ENCODE measurements at places on chromosomes 2 and 18. TPM values are rescaled to one million over a fixed set of nuclear protein-coding genes. Genes with fewer than 3 reads are reported as not detected.

DNA sequence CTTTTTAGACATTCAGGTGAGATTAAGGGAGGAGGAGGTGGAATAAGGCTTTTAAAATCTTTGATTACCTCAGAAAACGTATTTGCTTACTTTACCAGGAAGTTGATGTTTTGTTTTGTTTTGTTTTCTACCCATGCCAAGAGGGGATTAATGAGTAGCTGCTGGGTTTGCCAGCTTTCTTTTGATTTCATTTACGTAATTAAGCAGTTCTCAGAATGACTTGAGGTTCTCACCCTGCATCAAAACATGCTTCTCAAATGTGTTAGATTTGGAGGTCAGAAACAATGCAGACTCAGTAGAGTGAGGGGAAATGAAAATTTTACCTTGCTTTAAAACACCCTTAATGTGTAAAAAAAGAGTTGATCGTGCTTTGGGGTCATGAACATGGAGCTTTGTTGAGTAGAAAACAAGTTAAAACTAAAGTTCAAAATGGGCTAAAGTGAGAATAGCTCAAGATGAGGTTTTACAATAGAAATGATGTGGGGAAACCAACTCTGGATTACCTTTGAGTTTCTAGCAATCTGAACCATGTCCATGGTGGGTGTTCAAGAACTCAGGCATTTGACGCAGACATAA lies 217.1 kb upstream of the EPAS1 start:
- DNase-seq, result no peak

DNA sequence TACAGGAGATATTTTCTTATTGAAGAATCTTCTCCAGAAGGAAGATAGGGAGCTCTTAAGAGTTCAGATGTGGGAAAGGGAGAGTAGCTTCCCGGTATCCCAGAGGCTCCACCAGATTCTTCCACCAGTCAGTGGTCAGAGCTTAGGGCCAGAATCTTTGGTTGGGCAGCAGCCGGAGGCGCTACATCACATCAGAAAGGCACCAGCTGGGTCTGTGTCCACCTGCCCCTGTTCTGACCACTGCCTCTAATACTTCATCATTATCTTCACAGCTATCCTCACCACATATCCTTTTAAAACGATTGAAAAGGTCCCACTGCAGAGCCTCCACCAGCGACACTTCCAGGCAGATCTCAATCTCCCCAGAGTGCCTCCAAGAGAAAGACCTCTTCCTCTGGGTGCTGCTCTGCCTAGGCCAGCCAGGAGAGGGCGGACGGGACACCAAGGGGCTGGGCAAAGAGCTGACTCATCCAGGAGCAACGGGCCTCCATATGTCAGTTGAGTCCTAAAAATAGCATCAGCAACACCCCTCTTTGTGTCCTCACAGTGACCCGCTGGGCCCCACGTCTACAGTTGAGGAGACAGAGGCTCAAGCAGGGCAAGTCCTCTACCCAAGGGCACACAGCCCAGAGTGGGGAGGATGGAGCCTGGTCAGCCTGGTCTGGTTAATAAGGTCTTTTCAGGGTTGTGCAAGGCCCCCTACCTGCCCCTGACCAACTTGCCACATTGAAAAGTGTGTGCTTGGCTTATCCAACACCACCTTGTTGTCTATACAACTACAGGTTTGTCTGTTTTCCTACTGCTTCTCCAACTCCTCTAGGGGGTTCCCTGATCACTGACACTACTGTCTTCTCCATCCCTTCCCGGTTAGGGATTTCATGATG lies 81.2 kb downstream of the ADD2 start:
- DNase-seq, result peak; percentile 13

- no peak for DNase-seq
Measured at GRCh38 chr2:32485399-32485798, 128.6 kb downstream of the BIRC6 start.

DNA sequence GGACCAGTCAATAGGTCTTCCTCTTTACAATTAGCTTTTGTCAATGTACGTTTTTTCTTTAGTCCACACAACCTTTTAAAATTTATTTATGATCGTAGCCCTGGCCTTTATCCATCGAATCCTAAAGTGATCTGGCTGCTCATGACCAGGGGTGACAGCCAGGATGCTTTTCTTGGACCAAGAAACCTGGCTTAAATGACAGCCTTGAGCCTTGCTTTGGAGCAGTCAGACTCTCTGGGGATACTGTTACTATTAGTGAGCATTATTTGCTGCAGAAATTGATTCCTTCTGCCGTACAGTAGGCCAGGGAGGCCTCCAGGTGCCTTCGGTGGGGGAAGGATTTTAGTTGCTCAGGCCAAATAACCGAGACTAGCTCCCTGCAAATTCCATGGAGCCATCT lies 70.2 kb downstream of the AGAP1 start:
- no peak for DNase-seq

DNA sequence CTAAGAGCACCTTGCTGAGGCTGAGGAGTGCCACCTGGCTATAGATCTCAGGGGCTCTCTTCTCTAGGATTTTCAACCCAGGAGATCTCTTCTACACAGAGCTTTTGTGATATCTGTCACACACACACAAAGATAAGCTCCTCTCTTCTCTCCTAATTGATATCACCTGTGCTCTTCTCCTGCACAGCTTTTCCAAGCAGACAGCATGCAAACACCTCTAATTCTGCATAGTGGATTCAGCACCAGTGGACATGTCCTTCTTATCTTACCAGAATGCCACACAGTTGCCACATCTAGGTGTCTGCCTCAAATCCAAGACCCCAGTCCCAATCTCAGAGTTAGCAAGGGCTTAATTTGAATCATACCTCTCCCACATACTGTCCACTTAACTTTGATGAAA lies 43.9 kb downstream of the LRATD1 start:
- DNase-seq, result no peak

- no peak for DNase-seq
Measured at GRCh38 chr2:46387886-46388515, 90.8 kb downstream of the EPAS1 start.

DNA sequence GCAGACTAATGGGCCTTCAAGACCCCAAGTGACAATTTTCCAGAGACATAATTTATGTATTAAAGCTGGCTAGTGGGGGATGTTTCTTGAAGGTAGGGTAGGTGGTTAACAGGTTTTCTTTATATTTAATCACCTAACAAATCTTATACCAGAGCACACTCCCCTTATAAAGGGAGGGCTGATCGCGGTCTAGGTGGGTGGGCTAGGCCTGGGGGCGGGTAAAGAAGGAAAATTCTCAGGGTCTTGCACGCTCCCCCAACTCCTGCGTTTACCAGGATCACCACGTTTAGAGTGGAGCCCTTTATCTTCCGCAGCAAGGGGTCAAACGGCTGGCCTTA lies 19.9 kb upstream of the CXXC1 start:
- no peak for DNase-seq

- DNase-seq, result no peak
Measured at GRCh38 chr2:38552259-38552658, 50.5 kb downstream of the HNRNPLL start.

DNA sequence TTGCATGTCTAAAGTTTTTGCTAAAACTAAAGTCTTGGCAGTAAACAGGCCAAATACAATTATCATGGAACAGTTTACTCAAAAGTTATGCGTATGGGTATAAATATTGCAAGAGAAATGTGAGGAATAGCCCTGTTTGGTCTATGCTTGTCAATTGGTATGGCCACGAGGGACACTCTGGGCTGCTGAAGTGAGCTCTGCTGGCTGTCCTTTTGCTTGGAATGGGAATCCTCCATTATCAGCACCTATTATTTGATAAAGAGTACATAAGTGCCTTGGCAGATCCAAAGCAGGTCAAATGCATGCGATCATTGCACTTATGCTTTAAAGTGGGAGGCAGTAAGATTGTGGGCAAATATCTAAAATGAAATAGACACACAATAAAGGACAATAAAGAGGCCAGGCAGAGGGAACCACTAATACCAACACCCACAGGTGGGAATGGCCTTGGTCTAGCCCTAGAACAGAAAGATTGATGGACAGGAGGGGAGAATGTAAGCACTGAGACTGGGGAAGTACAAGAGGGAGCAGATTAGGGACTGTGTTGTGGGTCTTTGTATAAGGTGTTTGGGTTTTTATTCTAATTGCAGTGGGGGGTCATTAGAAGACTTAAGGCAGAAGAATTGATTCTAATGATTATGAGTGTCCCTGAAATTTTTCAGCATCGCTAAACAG lies 60.0 kb upstream of the NOSTRIN start:
- DNase-seq, result no peak

DNA sequence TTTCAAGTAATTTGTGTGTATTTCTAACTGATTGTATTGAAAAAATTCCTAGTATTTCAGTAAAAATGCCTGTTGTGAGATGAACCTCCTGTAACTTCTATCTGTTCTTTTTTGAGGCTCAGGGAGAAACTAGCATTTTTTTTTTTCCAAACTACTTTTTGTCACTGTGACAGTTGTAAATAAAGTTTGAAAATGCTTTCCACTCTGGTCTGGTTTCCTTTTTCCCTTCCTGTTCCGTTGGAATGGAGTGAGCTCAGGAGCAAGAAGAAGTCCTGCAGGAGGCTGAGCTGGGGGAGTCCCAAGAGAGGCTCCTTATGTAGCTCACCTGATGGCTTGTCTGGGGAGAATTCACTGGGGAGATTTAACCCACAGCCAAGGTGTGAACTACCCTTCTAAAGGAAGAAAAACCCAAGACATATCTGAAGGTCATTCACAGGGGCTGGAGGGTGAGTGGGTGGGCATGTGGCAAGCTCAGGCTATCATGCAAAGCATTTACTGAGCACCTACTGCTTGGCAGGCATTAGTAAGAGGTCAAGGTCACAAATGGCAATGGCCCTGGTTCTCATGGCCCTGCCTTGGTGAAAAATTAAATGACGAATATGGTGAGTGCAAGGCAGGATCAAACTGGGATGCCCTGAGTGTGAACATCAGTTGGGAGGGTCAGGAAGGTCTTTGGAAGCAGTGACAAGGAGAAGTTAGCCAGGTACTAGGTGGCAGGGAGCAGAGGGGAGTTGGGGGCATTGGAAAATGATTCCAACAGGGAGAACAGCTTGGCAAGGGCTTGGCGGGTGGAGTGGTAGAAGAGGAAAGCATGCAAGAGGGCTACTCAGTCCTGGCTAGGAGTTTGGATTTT lies 28.7 kb downstream of the LBH start:
- DNase-seq, result no peak

DNA sequence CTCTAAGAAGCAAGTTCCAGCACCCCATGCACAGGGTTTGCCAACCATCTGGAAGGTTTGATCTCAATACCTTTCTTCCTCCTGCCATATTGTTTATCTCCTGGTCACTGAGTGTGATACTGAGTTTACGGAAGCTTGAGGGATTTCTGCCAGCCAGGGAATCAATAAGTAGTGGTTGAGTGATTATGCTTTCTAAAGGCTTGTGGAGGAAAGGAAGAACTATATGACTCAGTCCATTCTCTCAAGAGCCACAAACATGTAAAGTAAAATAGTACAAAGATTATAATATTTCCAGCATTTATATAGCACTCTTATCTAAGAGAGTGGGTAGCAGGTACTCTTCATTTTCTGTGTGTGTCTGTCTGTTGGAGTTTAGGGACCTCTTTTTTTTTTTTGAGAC lies 49.2 kb downstream of the SLC4A3 start:
- DNase-seq, result no peak

GRCh38 chr2:177285892-177286715 lies 21.6 kb upstream of the NFE2L2 start:
- no peak for DNase-seq

GRCh38 chr2:131413148-131413747 lies 49.3 kb upstream of the RAB6D start:
- peak; percentile 52 for DNase-seq

GRCh38 chr2:218313356-218313755 lies 21.1 kb upstream of the TMBIM1 start:
- DNase-seq, result no peak

- DNase-seq, result no peak
Measured at GRCh38 chr18:61471942-61472341, 138.7 kb downstream of the CDH20 start.

Gene HOXD4
- not detected for total RNA-seq

Gene CCDC68
- total RNA-seq, result 0.29 TPM

Measured in activated CD4-positive, alpha-beta T cell treated with anti-CD3 and anti-CD28 coated beads, Interleukin-2, amount 10 ng/mL, durations not matched to agents 7 days and 5 days (primary cell).